ENCODE measurements at places on chromosomes 5 and 9.

GRCh38 chr5:10133830-10134229 lies 115.9 kb downstream of the ATPSCKMT start:
- no peaks in the 10 kb centered on the region for H3K36me3 ChIP-seq
- H3K4me3 ChIP-seq = no peak overlapping the region
- DNase-seq = no peak
- no peaks in the 10 kb centered on the region for H3K4me1 ChIP-seq
- no peak overlapping the region for H3K27ac ChIP-seq
- no peaks in the 10 kb centered on the region for H3K27me3 ChIP-seq

DNA sequence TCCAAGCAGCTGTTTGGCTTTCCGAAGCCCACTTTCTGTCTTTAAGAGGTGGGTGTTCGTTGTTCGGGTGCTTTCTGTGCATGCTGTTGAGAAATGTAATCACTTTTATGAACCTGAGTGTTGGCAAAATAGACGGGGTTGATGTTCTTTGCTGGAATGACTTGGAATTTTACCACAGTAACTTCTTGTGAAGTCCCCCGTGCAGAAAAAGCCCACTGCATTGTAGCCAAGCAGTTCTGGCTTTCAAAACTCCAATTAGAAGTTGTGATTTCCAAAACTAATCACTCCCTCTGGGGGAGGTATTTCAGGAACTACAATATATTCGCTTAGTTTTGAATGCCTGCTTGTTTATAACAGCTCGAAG lies 111.1 kb downstream of the PAM start:
- peak overlapping the region; percentile 95 for H3K27ac ChIP-seq
- DNase-seq = no peak
- H3K36me3 ChIP-seq = no peaks in the 10 kb centered on the region
- peaks cover 29% of the 10 kb centered on the region for H3K4me1 ChIP-seq
- peak overlapping the region; percentile 59 for H3K4me3 ChIP-seq

DNA sequence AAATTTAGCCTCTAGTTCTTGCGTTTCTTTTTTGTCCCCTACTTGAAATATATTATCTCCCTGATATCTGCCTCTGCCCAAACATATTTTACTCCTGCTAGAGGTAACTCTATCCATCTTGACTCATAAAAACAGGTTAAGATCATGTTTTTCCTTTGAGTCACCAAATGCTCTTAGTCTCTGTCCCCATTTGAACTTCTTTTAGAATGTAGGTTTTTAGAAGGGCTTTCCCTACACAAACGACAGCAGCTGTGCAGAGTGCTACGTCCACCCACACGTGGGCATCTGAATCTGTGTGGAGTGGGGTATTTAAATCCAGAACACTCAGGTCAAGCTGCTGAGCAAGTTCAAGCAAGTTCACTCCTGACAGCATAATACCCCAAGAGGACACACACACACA lies 2.2 kb downstream of the HSD17B3 start:
- H3K27ac ChIP-seq = no peak overlapping the region
- H3K4me1 ChIP-seq = no peaks in the 10 kb centered on the region
- no peak for DNase-seq
- no peak overlapping the region for H3K4me3 ChIP-seq

DNA sequence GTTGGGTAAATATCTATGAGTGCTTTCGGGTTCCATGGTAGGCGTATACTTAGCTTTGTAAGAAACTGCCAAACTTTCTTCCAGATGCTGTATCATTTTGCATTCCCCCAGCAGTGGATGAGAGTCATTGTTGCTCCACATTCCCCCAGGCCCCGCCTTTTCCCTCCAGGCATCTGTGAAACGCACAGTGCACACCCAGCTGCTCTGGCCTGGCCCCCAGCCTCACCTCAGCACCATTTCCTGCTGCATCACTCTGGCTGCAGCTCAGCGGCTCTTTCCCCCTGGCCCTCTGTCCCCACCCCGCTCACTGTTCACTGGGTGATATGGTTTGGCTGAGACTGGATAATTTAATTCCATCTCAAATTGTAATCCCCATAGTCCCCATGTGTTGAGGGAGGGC lies 76.6 kb upstream of the SPTLC1 start:
- no peaks in the 10 kb centered on the region for H3K36me3 ChIP-seq
- H3K27me3 ChIP-seq = peaks cover 23% of the 10 kb centered on the region
- no peak overlapping the region for H3K27ac ChIP-seq
- H3K4me1 ChIP-seq = no peaks in the 10 kb centered on the region
- H3K4me3 ChIP-seq = no peak overlapping the region

DNA sequence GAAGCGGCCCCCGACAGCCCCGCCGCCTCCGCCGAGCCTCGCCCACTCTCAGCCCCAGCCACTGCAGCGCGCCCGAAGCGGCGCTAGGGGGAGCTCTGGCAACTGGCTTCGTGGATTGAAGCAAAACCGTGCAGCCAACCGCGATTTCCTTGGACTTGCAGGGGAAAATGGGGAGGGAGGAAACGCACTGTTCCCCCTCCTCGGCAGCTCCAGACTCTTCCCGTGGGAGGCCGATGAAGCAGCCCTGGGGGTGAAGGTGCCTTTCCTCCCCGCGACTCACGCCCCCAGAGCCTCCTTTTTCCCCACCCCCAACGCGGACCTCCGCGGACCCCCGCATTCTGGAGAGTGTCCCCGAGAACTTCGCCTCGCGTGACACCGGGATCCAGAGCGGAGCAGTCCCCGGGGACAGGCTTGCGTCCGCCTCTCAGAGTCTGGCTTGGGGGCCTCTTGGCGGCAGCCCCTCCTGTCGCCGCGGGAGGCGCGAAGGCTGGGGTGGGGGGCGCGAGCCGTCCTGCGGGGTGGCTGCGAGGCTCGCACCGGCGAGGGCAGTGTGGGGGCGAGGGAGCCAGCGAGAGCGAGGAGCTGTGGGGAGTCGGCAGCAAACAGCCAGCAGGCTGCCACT lies 3.8 kb downstream of the IER5L start:
- no peaks in the 10 kb centered on the region for H3K36me3 ChIP-seq
- peak overlapping the region; percentile 98 for H3K4me3 ChIP-seq
- no peaks in the 10 kb centered on the region for H3K27me3 ChIP-seq

DNA sequence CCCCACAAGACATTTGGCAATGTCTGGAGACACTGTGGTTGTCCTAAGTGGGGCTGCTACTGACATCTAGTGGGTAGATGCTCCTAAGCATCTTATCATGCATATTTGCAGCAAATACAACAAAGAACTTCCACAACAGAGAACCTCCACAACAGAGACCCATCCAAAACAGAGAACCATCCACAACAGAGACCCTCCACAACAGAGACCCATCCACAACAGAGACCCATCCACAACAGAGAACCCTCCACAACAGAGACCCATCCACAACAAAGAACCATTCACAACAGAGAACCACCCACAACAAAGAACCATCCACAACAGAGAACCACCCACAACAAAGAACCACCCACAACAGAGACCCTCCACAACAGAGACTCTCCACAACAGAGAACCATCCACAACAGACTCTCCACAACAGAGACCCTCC lies 32.8 kb downstream of the ARPC5L start:
- H3K27me3 ChIP-seq = no peaks in the 10 kb centered on the region
- no peaks in the 10 kb centered on the region for H3K4me1 ChIP-seq
- no peak for DNase-seq
- H3K27ac ChIP-seq = no peak overlapping the region

- peaks cover 16% of the 10 kb centered on the region for H3K27me3 ChIP-seq
- H3K36me3 ChIP-seq = no peaks in the 10 kb centered on the region
- H3K4me1 ChIP-seq = no peaks in the 10 kb centered on the region
- H3K27ac ChIP-seq = no peak overlapping the region
- DNase-seq = no peak
Observed at GRCh38 chr5:159913501-159913900, 2.8 kb upstream of the ADRA1B start.

DNA sequence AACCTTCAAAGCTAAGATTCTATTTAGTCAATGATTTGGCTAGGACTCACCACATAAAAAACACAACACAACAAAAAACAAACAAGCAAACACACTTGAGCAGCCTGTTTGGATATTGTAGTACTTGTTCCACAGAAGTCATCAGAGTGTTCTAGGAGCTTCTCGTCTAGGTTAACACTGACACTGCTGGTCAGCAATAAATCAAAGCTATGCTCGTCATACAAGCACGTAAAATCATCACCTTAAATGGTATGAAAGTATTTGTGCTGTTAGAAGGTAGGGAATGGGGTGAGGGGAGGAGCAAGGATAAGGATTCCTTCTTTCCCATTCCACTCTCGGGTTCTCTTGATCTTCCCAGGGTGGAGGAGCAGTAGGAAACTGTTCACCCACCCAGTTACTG lies 88.0 kb downstream of the ARL15 start:
- no peak overlapping the region for H3K27ac ChIP-seq
- no peaks in the 10 kb centered on the region for H3K27me3 ChIP-seq
- DNase-seq = no peak
- H3K36me3 ChIP-seq = no peaks in the 10 kb centered on the region

GRCh38 chr5:24177821-24178220 lies 467.0 kb downstream of the CDH10 start:
- no peaks in the 10 kb centered on the region for H3K27me3 ChIP-seq
- no peak for DNase-seq
- H3K27ac ChIP-seq = no peak overlapping the region
- no peaks in the 10 kb centered on the region for H3K4me1 ChIP-seq
- H3K36me3 ChIP-seq = no peaks in the 10 kb centered on the region

GRCh38 chr5:90956511-90957097 lies 398.0 kb downstream of the ADGRV1 start:
- no peak overlapping the region for H3K4me3 ChIP-seq
- H3K27ac ChIP-seq = no peak overlapping the region
- DNase-seq = no peak
- H3K36me3 ChIP-seq = no peaks in the 10 kb centered on the region

- H3K36me3 ChIP-seq = no peaks in the 10 kb centered on the region
- no peak overlapping the region for H3K4me3 ChIP-seq
- no peak for DNase-seq
- H3K4me1 ChIP-seq = peaks cover 42% of the 10 kb centered on the region
- H3K27ac ChIP-seq = no peak overlapping the region
Observed at GRCh38 chr5:54616031-54616430, 98.5 kb downstream of the SNX18 start.

GRCh38 chr5:79582186-79582585 lies 30.1 kb upstream of the TENT2 start:
- no peak overlapping the region for H3K4me3 ChIP-seq
- no peaks in the 10 kb centered on the region for H3K4me1 ChIP-seq
- no peaks in the 10 kb centered on the region for H3K36me3 ChIP-seq
- DNase-seq = no peak
- no peak overlapping the region for H3K27ac ChIP-seq

DNA sequence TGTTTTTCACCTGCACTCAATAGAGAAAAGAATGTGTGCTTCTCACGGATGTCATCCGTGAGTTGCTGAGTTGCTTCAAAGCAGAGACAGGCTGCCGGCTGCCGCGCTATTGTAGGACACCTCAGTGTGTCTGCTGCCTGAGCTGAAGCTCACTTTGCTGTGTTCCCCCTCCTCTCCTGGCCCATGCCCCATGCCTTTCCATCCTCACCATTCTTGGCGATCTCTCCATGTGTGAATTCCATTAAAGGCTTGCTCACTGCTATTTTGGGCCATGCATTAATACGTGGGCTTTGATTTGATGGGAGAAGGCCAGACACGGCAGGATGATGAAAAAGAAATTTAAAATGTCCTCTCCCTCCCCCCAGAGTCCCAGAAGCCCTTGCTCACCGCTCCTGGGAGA lies 14.5 kb downstream of the ADAM19 start:
- H3K27me3 ChIP-seq = no peaks in the 10 kb centered on the region
- H3K4me3 ChIP-seq = no peak overlapping the region

DNA sequence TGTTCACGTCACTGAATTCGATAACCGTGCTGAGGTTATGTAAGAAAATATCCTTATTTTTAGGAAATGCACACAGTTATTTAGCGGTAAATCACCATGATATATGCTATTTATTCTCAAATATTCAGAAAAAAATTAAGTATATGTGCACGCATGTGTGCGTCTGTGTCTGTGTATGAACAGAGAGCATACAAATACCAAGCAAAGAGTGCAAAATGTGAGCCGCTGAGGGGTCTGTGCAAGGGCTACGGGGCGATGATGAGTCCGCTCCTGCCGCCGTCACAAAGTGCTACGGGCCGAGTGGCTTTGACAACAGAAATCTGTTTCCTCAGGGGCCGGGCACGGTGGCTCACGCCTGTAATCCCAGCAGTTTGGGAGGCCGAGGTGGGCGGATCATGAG lies 6.9 kb upstream of the UCK1 start:
- no peaks in the 10 kb centered on the region for H3K36me3 ChIP-seq
- DNase-seq = no peak
- H3K27ac ChIP-seq = no peak overlapping the region

DNA sequence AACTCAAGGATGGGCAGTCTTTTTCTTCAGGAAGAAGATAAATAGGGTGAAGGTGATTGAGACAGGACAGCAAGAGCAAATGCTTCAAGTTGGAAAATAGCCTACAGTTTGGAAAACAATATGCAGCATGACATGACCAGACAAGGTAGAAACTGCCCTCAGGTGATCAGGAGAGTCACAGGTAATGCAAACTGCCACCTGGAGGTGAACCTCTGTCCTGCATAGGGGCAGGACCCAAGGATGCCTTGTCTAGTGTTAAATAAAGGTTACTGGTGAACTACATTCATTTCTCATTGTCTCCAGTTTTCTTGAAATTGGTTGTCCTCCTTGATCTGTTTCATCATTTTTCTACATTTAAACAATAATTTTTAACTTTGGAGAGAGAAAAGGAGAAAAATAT lies 232.1 kb downstream of the SEMA5A start:
- H3K4me1 ChIP-seq = no peaks in the 10 kb centered on the region
- no peak overlapping the region for H3K27ac ChIP-seq
- H3K4me3 ChIP-seq = no peak overlapping the region

GRCh38 chr9:27861887-27862286 lies 288.6 kb upstream of the C9orf72 start:
- no peak overlapping the region for H3K4me3 ChIP-seq
- H3K27ac ChIP-seq = no peak overlapping the region
- H3K27me3 ChIP-seq = no peaks in the 10 kb centered on the region
- DNase-seq = no peak
- no peaks in the 10 kb centered on the region for H3K36me3 ChIP-seq
- H3K4me1 ChIP-seq = peaks cover 9% of the 10 kb centered on the region

GRCh38 chr9:133132174-133132573 lies 11.1 kb upstream of the RALGDS start:
- H3K27ac ChIP-seq = no peak overlapping the region
- H3K4me3 ChIP-seq = no peak overlapping the region
- H3K4me1 ChIP-seq = peaks cover 86% of the 10 kb centered on the region
- no peaks in the 10 kb centered on the region for H3K27me3 ChIP-seq
- no peaks in the 10 kb centered on the region for H3K36me3 ChIP-seq
- no peak for DNase-seq

DNA sequence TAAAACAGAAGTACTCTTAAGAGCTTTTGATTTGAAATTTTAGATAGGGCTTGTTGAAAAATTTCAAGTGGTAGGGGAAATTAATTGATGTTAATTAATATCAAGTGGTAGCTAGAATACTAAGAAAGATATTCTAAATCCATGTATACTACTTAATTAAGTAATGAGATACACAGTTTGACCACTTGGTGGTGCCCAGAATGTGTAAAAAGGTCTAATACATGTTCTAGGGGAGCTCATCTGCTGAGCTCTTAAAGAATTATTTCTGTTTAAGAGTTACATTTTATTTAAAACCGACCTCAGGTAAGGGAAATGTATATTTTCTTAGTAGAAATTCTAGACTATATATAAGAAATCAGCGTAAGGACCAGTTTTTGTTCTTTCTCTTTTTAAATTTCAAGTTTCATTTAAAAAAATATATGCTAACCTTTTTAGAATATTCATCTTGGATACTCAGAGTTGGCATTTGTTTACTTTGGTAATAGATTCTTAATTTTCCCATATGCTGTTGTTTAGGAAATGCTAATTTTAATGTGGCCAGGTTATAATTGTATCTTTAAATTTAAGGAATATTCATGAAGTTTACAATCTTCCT lies 61.5 kb downstream of the LNPEP start:
- H3K36me3 ChIP-seq = peaks cover 81% of the 10 kb centered on the region
- H3K27me3 ChIP-seq = no peaks in the 10 kb centered on the region
- no peak overlapping the region for H3K4me3 ChIP-seq
- no peak for DNase-seq
- H3K27ac ChIP-seq = no peak overlapping the region
- no peaks in the 10 kb centered on the region for H3K4me1 ChIP-seq
